NCI-H1436 (cell line): ENCODE measurements at places on chromosomes 16 and 17.

DNA sequence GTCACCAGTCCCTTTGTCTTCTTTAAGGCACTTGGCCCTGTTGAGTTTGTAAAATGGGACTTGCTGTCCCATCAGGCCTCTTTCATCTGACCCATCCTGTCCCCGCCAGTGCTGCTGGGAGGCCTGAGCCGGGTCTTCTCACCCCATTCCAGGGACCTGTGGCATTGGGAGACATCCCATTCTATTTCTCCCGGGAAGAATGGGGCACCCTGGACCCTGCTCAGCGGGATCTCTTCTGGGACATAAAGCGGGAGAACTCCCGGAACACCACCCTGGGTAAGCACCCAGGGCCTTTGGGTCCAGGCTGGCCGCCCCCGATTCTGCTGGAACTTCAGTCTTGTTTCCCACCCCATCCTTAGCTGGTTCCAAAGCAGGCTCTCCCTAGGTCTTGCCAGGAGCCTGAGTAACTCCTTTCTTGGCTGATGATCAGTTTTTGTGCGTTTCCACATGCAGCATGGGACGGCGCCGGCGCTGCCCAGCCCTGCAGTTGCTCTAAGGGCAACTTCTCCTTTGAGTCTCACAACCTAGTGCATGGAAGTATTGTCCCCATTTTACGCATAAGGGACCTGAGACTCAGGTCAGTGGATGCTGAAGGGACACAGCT is 4.1 kb downstream of the ZNF213 start:
- DNase-seq, result no peak

DNA sequence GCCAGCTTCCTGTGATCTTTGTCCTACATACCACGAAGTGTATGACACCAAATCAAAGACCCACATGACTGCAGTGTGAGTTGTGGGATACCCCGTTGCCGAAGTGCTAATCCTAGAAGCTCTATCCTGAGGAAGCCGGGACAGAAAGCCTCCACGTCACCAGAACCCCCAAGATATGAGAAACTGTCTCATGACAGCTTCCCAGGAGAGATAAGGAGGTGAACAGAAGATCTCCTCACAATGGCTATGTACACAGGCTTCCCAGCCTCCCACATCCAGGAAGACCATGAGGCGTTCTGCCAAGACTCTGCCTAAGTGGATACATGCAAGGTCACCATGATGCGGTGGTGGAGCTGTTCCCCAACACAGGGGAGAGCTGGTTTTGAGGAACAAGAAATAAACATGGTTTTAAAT is 37.1 kb downstream of the TRIM25 start:
- DNase-seq, result no peak

DNA sequence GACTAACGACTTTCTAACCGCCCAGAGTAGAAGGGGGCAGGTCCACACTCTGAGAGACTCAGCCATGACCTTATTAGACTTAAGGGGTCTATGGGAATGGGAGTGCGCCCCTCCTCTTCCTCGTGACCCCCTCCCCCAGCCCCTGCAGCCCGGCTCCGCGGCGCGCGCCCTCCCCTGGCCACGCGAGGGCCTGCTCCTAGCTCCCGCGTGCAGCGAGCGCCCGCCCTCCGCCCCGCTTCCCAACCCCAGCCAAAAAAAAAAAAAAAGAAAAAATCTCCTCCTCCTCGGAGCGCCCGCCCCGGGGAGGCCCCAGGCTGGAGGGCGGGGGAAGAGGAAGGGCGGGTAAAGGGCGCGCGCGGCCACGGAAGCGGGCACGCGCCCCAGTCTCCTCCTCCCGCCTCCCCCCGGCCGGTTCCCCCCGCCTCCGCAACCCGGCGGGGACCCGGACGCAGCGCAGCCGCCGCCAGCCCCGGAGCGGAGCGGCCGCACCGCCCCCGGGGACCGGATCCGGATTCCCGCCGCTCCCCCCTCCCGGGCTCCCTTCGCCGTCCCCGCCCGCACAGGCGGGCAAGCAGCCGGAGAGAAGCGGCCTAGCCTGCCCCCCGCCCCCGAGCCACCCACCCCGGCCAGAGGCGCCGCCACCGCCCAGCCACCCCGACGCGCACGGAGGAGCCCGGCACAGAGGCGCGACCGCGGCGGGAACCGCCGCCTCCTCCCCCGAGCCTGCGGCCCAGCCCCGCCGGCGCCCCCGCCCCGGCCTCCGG is 949 bp downstream of the UBTF start:
- peak; percentile 98 for DNase-seq

- DNase-seq, result no peak
Observed at GRCh38 chr17:74241431-74241830, 28.1 kb downstream of the TTYH2 start.

- DNase-seq, result no peak
Observed at GRCh38 chr17:34221411-34221810, 33.7 kb upstream of the CCL2 start.

DNA sequence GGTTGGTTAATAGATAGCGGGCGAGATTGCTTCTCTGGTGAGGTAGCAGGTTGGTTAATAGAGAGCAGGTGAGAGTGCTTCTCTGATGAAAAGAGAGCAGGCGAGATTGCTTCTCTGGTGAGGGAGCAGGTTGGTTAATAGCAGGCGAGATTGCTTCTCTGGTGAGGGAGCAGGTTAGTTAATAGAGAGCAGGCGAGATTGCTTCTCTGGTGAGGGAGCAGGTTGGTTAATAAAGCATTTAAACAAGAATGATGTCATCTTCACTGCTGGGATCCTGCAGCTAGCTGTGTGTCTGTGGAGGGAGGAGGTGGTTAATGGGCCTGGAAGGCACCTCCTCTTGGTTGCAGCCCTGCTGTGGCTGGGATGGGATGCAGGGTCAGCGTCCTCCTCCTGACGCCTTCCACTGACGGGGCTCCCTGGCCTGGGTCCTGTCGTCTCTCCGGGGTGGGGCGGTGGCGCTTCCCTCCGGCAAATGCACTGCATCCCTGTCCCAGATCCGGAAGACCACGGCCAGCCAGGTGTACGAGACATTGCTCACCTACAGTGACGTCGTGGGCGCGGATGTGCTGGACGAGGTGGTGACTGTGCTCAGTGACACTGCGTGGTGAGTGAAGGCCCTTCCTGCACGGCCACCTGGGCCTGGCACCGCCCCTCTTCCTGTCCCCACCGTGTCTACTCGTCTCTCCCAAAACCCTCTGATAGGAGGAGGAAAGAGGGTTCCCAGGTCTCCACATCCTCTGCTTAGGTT is 99.2 kb upstream of the ZNF750 start:
- peak; percentile 70 for DNase-seq

DNA sequence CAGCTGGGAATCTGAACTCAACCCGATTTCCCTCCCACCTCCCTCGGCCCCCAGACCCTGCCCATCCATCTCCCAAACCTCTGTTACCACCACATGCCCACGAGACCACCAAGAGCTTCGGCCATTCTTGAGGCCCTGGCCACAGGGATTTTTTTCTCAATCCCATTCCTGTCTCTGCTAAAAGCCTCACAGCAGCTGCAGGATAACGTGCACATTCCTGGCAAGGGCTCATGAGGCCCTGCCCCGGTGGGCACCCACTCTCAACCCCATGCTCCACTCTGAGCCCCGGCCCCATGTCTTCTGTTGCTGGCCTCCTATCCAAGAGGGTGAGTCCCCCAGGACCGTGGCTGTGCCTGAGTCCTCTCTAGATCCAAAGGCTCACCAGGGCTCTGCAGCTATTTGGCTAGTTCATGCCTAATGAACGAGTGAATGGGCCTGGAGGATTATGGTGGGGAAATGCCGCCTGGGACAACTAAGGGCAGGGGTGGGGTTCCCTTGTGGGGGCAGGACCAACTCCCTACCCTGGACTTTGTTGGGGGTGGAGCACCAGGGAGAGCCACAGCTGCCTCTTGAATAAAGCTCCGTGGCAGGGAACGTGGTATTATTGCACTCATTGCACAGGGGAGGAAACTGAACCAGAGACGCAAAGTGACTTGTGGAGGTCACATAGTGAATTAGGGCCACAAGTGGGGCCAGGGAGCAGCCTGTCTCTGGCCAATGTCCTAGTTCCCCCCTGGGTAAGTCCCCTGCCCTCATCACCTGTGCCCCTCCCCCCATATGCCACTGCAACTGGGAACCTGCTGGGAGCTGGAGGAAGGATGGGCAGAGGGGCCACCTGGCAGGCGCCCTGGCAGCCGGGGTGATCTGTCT is 113.8 kb upstream of the SMURF2 start:
- DNase-seq, result no peak
